ENCODE measurements at places on chromosomes 11 and 22.

- DNase-seq, result no peak
These were observed 43.1 kb upstream of the LINC01488 start for GRCh38 chr11:69438286-69438920.

- DNase-seq, result no peak
These were observed 8.3 kb downstream of the TSPO start for GRCh38 chr22:43159484-43160178.

DNA sequence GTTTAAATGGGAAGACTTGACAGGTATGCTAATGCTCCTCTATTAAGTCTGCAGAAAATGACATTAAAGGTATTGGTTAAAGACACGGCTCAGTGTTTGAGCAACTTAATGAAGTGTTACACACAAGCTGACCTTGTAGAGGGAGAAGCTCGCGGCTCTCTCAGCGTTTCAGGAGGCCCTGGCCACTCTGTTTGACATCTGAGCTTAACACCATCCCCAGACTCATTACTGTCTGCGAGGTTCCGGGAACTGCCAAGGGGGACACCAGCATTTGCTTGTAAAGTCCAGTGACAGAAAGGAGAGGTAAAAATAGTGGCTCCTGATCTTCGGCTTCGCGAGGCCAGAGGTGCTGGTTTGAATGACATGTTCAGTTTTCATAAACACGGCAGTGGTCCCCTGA, 540.7 kb upstream of the CADM1 start:
- no peak for DNase-seq

GRCh38 chr11:119121811-119122124, 388 bp downstream of the HINFP start:
- no peak for DNase-seq

DNA sequence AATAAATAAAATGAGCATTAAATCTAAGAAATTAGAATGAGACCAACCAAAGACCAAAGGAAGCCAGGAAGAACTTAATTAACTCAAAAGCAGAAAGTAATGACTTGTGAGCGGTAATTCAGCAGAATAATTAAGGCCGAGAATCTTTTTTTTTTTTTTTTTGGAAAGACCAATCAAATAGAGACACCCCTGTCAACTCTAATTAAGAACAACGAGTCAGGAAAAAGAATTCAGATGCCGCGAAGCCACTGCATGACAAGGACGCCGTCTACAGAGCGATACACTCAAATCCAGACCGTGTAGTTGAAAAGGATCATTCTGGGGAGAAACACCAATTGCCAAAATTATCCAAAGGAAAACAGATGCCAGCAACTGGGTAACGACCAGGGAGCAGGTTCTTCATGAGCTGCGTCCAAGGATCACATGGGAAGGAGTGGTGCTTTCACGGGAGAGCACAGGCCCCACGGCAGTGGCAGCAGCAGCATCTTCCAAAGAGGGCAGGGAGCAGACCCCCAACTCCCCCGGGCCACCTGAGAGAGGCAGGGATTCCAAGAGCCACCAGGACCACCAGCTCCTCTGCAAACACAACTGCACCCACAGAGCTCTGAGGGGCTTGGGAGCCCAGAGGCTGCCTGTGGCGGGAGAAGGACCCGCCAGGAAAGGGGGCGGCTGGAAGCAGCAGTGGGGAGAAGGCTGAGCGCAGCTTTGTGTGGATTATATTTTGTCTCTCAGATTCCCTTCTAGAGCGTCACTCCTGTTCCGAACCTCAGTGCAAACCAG, 469.8 kb downstream of the BRD1 start:
- no peak for DNase-seq

Measured in stimulated activated CD4-positive, alpha-beta T cell treated with anti-CD3 and anti-CD28 coated beads, Interleukin-15, amount 100 ng/mL, for 24 hours (primary cell).